Skin of body (tissue), 3 donors: ENCODE measurements at places on chromosomes 7 and 10.

DNA sequence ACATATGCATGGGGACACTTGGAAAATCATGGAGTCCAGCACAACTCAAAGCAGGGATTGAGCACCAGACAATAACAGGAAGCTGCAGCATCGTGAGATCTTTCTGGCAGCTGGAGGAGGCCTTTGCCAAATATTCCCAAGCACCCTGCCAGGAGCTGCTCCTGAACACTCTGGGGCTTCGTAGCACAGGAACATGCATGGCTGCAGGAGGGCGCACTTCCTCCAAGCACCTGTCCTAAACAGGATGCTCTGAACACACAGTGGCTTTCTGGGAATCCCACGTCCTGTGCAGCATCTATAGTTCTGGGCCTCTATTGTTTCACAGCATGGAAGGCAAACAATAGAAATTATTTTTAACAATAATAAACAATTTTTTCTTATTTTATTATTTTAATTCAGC is 4.1 kb downstream of the ABLIM1 start:
- no peak for DNase-seq

- peak; percentile 9 for DNase-seq
These were observed 158.0 kb upstream of the ITGB1 start for GRCh38 chr10:33115738-33116719.

- DNase-seq: no peak
These were observed 7.5 kb upstream of the JAKMIP3 start for GRCh38 chr10:132058111-132058745.

- DNase-seq: no peak
These were observed 38.8 kb downstream of the GSDME start for GRCh38 chr7:24718431-24718831.
